ENCODE measurements at places on chromosomes 4 and X. TPM values are rescaled to one million over a fixed set of nuclear protein-coding genes. Genes with fewer than 3 reads are reported as not detected.

DNA sequence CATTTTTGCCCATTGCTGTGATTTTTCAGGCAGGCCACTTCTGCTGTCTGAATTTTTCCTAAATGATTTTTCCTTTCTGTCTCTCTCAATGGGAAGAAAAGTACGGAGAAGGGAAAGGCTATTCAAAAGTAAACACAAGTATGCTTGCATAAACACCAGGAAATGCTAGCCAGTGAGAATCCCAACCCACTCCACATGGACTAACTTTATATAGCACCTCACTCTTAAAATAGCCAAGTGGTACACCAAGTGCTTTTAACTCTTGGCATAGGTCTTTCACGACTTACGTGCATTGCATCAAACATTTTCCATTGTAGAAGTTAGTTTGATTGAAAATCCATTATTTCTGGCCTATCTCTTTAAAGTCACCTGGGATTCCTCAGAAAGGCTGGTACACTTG, 178.9 kb upstream of the SPANXN1 start:
- no peaks in the 10 kb centered on the region for H3K36me3 ChIP-seq
- no peak overlapping the region for H3K27ac ChIP-seq
- no peaks in the 10 kb centered on the region for H3K4me1 ChIP-seq
- no peak for DNase-seq
- no peak overlapping the region for H3K4me3 ChIP-seq

GRCh38 chrX:10157543-10157942, 768 bp downstream of the CLCN4 start:
- H3K4me3 ChIP-seq, result no peak overlapping the region
- H3K36me3 ChIP-seq, result no peaks in the 10 kb centered on the region
- H3K27ac ChIP-seq, result no peak overlapping the region
- peaks cover 46% of the 10 kb centered on the region for H3K27me3 ChIP-seq

- H3K27ac ChIP-seq, result no peak overlapping the region
- H3K4me3 ChIP-seq, result peak overlapping the region; percentile 68
- DNase-seq, result no peak
- H3K36me3 ChIP-seq, result no peaks in the 10 kb centered on the region
- peaks cover 4% of the 10 kb centered on the region for H3K4me1 ChIP-seq
These were observed 631 bp downstream of the TMEM47 start for GRCh38 chrX:34656467-34656841.

DNA sequence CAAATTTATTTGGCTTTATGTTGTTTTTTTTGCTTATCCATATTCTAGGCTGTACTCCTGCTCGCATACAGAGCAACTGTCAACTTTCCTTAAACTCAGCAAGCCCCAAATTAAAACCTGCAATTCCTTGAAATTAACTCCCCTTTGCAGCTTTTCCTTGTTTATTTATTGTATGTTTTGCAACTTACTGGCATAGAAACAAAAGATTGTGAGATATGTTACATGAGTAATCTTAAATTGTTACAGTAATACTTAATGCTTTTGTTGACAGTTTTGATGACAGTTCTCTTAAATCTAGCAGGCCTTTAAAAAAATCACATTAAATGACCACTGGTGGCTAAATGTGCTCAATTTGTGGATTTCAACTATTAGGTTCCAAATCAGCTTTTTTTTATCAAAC, 4.5 kb downstream of the DDX3X start:
- H3K27ac ChIP-seq, result peak overlapping the region; percentile 20
- H3K36me3 ChIP-seq, result peaks cover 66% of the 10 kb centered on the region
- peaks cover 25% of the 10 kb centered on the region for H3K4me1 ChIP-seq
- peak overlapping the region; percentile 98 for H3K4me3 ChIP-seq
- H3K27me3 ChIP-seq, result no peaks in the 10 kb centered on the region

DNA sequence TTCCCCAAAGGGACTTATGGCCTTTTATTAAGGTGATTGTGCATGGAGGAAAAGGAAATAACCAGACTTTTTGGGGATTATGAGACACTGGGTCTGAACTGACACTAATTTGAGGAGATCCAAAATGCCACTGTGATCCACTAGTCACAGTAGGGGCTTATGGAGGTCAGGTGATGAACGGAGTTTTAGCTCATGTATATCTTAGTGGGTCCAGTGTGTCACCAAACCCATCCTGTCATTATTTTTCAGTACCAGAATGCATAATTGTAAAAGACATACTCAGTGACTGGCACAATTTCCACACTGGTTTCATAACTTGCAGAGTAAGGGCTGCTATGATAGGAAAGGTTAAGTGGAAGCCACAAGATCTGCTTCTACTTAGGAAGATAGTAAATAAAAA, 131.3 kb downstream of the RTL3 start:
- no peak for DNase-seq
- no peaks in the 10 kb centered on the region for H3K27me3 ChIP-seq
- no peak overlapping the region for H3K4me3 ChIP-seq
- H3K36me3 ChIP-seq, result peaks cover 9% of the 10 kb centered on the region

- H3K27ac ChIP-seq, result no peak overlapping the region
- no peak overlapping the region for H3K4me3 ChIP-seq
- peaks cover 1% of the 10 kb centered on the region for H3K27me3 ChIP-seq
These were observed 227.1 kb upstream of the JADE1 start for GRCh38 chr4:128582427-128582870.

- no peaks in the 10 kb centered on the region for H3K27me3 ChIP-seq
- H3K4me1 ChIP-seq, result peaks cover 9% of the 10 kb centered on the region
- H3K4me3 ChIP-seq, result no peak overlapping the region
- peaks cover 16% of the 10 kb centered on the region for H3K36me3 ChIP-seq
- no peak for DNase-seq
These were observed 6.4 kb upstream of the UBA1 start for GRCh38 chrX:47187106-47187677.

DNA sequence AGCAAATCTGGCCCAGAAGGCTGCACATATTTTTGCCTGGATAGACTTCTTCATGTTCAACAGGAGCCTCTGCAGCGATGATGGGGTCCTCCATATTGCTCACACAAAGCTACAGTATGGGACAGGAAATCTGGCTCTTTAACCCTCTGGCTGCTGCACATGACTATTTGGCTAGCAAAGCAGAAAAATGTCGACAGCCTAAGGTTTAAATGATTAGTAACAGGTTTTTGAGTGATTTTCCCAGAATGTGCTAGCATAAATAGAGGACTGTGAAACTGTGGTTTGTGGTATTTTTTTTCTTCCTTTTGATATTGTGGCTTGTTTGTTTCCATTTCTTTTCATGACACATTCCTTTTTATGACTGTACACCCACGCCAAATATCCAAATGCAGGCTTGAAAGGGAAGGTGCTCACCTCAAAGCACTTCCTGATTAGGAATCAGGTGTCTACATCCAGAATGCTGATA, 120.2 kb upstream of the GK2 start:
- peak overlapping the region; percentile 77 for H3K27ac ChIP-seq
- DNase-seq, result no peak
- peaks cover 6% of the 10 kb centered on the region for H3K4me1 ChIP-seq
- no peaks in the 10 kb centered on the region for H3K36me3 ChIP-seq
- no peak overlapping the region for H3K4me3 ChIP-seq
- H3K27me3 ChIP-seq, result peaks cover 20% of the 10 kb centered on the region

DNA sequence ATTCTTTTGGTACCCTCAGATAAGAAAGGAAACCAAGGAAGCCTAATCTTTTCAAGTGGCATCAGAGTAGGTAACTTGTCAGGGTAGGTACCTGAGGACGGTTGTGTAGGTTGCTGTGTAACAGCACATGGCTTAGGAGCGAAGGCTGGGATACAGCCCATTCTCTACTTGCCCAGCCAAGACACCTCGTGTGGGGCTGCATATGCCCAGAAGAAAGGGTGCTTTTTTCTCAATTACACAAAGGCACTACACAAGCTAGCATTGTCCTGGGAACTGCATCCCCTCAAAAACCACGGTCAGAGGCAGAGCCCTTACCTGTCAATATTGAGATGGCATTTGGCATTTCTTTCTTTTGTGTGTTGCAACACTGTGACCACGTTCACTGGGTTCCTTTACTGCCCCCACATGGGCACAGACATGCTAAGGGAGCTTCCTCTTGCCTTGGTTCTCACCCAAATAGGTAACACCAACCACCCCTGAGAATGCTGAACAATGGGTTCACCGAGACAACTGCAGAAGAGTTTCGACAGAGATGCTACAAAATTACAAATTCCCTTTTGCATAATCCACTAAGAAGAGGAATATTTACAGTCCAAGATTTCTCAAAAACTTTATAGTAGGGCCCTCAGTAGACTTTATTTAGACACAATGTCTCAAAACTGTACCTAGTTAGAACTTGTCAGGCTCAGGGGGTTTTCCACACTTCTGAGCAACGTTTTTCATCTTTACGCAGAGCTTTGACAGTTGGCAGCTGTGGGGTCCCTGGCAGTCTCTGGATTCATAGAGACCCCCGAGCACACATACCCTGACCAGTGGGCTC, 35.8 kb upstream of the TNIP3 start:
- H3K27me3 ChIP-seq, result peaks cover 6% of the 10 kb centered on the region
- peaks cover 20% of the 10 kb centered on the region for H3K4me1 ChIP-seq
- peak; percentile 65 for DNase-seq
- H3K27ac ChIP-seq, result peak overlapping the region; percentile 70
- peaks cover 6% of the 10 kb centered on the region for H3K36me3 ChIP-seq
- peak overlapping the region; percentile 16 for H3K4me3 ChIP-seq

DNA sequence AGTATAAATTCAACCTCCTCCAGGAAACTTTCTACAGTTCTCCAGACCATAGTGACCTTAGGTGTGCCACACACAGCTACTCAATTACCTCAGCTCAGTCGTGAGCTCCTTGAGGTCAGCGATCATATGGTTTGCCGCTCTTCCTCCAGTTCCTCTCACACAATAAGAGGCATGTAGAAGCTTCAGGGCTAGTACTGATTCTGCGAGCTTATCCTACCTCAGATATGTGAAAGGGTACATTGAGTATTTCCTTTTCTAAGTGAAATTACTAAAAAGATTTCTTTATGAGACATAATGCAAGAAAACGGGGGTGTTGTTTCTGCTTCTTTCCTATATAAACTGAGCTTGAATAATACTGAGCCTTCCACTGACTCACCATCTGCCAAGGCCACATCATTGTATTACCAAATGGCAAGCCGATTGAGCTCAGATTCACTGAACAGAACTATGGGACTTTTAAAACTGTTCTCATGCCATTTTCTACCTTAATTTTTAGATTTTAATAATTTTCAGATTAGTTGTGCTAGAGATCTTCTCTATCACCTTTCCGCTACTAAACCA, 183.1 kb downstream of the HS6ST2 start:
- H3K4me1 ChIP-seq, result peaks cover 12% of the 10 kb centered on the region
- peak overlapping the region; percentile 45 for H3K27ac ChIP-seq
- H3K36me3 ChIP-seq, result no peaks in the 10 kb centered on the region
- H3K4me3 ChIP-seq, result peak overlapping the region; percentile 1

DNA sequence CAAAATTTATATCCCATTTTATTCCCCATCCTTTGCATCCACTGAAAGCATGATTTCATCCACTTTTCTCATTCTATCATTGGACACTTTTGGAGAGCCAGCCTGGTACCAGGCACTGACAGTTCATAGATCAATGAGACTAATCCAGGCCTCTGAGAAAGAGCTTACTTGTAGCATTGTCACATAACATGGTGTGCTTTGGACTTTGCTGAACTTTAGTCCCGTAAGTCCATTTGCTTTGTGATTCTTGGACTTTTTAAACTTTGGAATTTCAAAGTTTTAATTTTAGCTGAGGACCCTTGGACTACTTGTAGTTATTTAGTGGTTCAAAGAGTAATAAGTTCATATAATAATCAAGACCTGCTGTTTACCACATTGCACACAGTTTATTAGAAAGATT, 11.5 kb downstream of the LIAS start:
- no peak overlapping the region for H3K27ac ChIP-seq
- H3K4me3 ChIP-seq, result no peak overlapping the region
- DNase-seq, result no peak
- H3K4me1 ChIP-seq, result peaks cover 5% of the 10 kb centered on the region

DNA sequence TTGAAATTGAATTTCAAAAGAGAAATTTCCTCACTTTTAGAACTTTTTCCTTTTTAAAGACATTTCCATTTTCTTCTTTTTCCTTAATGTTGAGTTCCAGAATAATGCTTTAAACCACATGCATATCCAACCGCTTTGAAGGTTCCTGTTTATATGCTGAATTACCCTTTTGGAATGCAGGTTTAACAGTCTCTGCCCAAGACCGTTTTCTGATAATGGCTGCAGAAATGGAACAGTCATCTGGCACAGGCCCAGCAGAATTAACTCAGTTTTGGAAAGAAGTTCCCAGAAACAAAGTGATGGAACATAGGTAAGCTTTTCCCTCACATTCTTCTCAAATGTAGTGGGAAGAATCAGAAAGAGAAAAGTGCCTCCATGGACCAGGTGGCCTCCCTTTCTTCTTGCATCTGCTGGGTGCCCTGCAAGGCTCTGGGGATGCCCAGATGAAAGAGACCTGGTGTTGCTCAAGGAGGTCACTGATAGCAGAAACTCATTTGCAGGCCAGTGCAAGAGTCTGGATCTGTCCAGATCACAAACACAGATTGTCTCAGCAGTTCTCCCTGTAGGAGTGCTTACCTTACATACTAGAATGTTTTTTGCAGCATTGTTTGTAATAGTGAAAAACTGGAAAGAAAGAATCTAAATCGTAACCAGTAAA, 42.9 kb downstream of the MOSPD2 start:
- H3K4me1 ChIP-seq, result peaks cover 4% of the 10 kb centered on the region
- DNase-seq, result no peak
- H3K27ac ChIP-seq, result no peak overlapping the region
- no peak overlapping the region for H3K4me3 ChIP-seq

GRCh38 chr4:184165291-184165690, 52.4 kb downstream of the ENPP6 start:
- H3K27ac ChIP-seq, result no peak overlapping the region
- DNase-seq, result no peak
- peaks cover 57% of the 10 kb centered on the region for H3K27me3 ChIP-seq
- no peaks in the 10 kb centered on the region for H3K36me3 ChIP-seq

- no peaks in the 10 kb centered on the region for H3K4me1 ChIP-seq
- no peak overlapping the region for H3K27ac ChIP-seq
- no peak for DNase-seq
- H3K4me3 ChIP-seq, result no peak overlapping the region
- H3K36me3 ChIP-seq, result no peaks in the 10 kb centered on the region
These were observed 2131.7 kb downstream of the ARAP2 start for GRCh38 chr4:34112573-34112972.

DNA sequence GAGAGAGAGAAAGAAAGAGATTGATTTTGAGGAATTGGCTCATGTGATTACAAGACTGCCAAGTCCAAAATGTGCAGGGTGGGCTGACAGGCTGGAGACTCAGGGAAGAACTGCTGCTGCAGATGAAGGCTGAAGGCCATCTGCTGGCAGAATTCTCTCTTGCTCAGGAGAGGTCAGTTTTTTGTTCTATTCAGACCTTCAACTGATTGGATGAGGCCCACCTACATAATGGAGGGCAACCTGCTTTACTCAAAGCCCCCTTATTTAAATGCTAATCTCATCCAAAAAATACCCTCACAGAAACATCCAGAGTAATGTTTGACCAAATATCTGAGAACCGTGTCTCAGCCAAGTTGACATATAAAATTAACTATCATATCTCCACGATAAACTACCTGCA, 38.2 kb upstream of the MAMLD1 start:
- no peak for DNase-seq
- H3K27ac ChIP-seq, result no peak overlapping the region
- peaks cover 6% of the 10 kb centered on the region for H3K27me3 ChIP-seq
- H3K36me3 ChIP-seq, result no peaks in the 10 kb centered on the region

- H3K4me3 ChIP-seq, result no peak overlapping the region
- H3K36me3 ChIP-seq, result no peaks in the 10 kb centered on the region
- DNase-seq, result no peak
- no peaks in the 10 kb centered on the region for H3K27me3 ChIP-seq
These were observed 136.7 kb downstream of the EVC2 start for GRCh38 chr4:5571646-5572045.

Gene SPATA18
- total RNA-seq, result 0.07 TPM

Gene CT45A10
- total RNA-seq, result not detected

Gene ERAS
- not detected for total RNA-seq

Gene RAB39B
- total RNA-seq, result 9.9 TPM

Gene TMPRSS11D
- not detected for total RNA-seq

Gene AVPR2
- not detected for total RNA-seq

Gene POU4F2
- not detected for total RNA-seq
